HT1080 (cell line): ENCODE measurements at places on chromosomes 2 and 18.

- DNase-seq = no peak
These were observed 61.4 kb downstream of the GPR39 start for GRCh38 chr2:132477962-132478361.

DNA sequence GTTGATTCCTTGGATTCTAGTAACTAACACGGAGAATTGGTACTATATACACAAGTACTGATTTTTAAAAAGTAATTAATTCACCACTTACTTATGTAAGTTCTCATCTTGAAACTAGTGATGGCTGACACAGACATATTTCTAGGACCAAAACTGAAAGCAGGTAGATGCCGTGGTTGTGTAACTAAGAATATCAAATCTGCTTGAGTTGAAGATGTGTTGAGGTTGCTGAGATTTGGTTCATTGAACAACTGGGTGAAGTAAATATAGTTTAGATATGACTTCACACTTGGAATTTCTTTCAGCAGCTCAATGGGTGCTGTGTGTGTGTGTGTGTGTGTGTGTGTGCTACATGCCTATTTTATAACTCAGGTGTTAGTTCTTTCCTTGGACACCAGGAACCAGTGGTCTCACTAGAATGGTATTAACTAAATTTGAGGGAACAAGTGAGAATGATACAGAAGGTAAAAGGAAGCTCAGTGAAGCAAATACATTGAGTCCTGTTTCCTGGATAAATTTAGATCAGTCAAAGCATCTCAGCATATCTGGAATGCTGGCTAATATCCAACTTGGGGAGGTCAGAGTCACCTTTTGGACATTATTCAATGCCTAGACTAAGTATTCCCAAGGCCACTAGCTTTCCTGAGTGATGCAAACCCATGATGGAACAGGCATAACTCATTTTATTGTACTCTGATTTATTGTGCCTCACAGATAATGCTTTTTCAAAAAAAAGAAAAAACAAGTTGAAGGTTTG is 110.7 kb upstream of the ZEB2 start:
- DNase-seq = no peak

- DNase-seq = no peak
These were observed 129.6 kb downstream of the RBMS1 start for GRCh38 chr2:160363961-160364360.

- DNase-seq = no peak
These were observed 81.3 kb downstream of the NFATC1 start for GRCh38 chr18:79476918-79477571.

DNA sequence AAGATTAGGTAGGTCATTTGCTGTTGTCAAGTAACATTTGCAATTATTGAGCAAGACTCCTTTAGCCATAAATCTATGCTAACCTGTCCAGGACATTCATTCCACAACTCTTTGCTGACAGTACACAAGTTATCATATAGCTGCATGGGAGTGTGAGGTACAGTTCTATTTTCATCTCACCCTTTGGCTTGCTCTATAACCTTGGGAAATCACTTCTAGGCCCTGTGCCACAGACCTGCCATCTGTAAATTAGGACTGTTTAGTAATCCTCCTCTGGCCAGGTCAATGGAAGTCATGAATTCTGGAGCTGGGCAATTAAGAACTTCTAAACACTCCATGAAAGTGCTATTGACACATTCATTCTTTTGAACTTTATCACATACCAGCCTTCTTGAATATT is 34.6 kb upstream of the PAIP2B start:
- no peak for DNase-seq
